Immature natural killer cell (primary cell): ENCODE measurements at places on chromosomes 6 and 20. TPM values are rescaled to one million over a fixed set of nuclear protein-coding genes. Genes with fewer than 3 reads are reported as not detected.

COL12A1 gene
- polyA plus RNA-seq: not detected

TFAP2A gene
- not detected for polyA plus RNA-seq

BPIFA1 gene
- not detected for polyA plus RNA-seq

FRMD1 gene
- polyA plus RNA-seq: not detected

C4B gene
- not detected for polyA plus RNA-seq

PLA2G7 gene
- polyA plus RNA-seq: 2.2 TPM

TPD52L2 gene
- polyA plus RNA-seq: 90.8 TPM
